ENCODE measurements at places on chromosomes 3 and 15. TPM values are rescaled to one million over a fixed set of nuclear protein-coding genes. Genes with fewer than 3 reads are reported as not detected.

DNA sequence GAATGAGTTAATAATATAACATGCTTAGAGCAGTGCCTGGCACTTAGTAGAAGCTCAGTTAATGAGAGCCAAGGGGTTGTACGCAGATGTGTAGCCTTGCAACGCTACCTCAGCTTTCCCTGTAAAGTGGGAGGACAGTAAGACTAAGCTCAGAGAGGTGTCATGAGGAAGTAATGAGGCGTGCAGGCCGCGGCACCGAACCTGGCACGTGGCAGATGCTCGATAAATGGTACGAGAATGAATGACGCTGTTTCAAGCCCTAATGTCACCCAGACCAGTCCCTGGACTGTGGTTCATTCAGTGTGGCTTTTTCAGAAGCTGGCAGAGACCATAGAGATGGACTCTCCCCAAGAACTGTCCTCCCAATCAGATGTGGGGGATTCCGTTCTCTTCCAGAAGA lies 21.2 kb downstream of the GRIP2 start:
- no peak for DNase-seq

Gene TRAIP
- 22.9 TPM for total RNA-seq

DNA sequence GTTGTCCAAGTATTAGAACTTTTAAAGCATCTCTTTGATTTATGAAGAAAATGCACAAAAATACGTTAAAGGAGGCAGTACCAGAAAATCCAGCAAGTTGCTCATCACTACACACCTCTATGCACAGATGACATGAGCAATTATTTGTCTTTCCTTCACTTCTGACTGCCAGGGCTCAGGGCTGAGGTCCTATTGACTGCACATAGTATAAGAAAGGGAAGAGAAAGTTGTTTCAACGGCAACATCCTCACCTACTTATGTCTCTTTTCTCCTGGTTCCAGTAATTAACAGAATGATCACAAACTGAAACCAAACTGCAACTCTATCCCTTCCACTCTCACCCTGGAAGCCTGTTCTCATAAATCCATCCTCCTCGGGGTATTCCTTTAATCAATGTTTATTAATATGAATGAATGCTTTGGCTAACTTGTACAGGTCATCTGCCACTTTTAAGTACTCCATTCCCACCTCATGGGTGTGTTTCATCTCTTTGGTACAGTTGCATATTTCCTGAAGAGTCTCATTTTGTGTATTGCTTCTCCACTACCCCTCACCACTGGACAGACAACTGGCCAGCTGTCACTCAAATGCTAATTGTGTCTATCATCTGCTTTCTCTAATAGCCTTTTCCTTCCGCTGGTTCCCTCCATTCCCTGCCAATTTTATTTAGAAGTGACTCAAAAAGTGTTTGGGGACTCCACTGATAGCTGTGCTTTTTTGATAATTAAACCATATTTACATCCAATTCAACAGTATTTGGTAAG lies 34.5 kb downstream of the RAB27A start:
- no peak for DNase-seq

DNA sequence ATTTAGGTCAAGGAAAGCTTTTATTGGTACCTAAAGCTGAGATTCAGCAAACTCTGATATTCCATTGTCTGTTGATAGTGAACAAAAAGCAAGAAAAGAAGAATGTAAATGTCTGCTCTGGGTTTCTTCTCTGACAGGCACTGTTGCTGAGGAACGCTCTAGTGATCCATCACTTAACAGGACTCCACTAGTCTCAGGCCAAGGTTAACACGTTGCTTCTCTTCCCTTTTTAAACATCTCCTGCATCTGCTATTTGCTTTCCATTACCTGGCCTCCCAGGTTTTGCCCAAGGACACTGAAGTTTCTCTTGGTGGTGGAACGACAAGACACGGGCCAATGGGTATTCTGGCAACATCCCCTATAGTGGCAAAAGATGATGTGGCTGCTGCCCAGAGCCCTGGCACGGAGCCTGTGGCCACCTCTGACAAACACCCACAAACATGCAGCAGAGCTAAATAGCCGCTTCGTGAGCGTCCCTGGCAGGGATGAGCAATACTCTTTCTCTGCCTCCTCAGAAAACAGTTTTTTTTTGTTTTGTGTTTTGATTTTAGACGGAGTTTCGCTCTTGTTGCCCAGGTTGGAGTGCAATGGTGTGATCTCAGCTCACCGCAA lies 97.8 kb upstream of the AKAP13 start:
- DNase-seq, result no peak

GRCh38 chr3:34109846-34110245 lies 311.4 kb downstream of the PDCD6IP start:
- no peak for DNase-seq

- no peak for DNase-seq
Measured at GRCh38 chr3:94115482-94115881, 52.6 kb downstream of the NSUN3 start.

Measured in CD8-positive, alpha-beta memory T cell (primary cell).